ENCODE measurements at places on chromosomes 2 and 18.

DNA sequence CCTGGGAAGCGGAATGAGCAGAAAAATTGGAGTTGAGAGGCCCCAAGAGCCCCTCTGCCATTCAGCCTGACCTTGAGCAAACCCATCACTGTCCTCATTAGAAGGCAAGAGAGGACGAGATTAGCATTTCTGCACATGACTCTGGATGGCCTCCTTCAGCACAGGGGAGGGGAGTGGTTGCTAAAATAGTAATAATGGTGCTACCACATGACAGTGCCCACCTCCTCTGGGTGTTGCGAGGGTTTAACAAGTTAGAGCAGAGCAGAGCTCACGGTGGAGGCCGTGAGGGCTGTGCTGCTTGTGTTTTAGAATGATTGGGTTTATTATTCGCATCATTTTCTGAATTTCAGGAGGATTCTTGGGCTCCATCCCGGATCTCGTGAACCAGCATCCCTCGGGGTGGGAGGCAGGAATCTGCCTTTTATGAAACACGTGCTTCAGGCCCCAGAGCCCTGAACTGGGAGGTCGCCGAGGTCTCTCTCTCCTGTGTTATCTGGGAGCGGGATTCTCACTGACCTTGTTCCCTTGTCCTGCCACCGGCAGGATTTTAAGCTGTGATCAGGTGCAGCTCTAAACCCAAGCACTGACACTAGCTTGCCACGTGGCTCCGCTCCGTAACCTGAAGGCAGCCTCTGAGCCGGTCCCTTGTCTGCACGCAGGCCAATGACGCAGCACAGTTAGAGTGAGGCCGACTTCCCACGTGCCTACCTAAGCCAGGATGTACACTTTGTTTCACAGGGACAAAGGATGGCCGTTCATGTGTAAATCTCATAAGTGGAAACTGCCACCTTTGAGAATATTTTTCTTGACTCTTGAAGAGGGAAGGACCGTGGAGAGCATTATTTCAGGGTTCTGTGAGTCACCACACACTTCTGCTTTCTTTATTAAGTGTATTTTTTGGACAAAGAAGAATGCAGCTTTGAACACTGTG lies 142.3 kb downstream of the ACOXL start:
- no peak for DNase-seq

DNA sequence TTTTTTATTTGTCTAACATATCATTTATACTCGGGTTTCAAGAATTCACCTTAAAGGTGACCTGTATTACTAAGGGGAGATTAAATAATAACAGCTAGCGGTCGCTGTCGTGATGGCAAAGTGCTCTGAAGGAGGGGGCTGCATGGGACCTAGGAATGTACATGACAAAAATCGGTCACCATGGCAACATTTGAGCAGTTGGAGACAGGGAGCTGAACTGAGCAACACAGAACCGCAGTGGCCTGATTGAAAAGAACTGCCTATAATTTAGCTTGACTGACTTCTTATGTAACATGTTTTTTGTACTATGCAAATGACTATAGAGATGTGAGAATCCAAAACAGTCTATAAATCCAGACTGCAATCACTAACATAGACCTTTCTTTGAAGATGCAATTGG lies 34.3 kb upstream of the EPHA4 start:
- no peak for DNase-seq

GRCh38 chr2:232367016-232367415 lies 11.5 kb upstream of the ALPP start:
- DNase-seq, result no peak

- DNase-seq, result no peak
Observed at GRCh38 chr18:8478968-8479370, 130.3 kb upstream of the RAB12 start.

DNA sequence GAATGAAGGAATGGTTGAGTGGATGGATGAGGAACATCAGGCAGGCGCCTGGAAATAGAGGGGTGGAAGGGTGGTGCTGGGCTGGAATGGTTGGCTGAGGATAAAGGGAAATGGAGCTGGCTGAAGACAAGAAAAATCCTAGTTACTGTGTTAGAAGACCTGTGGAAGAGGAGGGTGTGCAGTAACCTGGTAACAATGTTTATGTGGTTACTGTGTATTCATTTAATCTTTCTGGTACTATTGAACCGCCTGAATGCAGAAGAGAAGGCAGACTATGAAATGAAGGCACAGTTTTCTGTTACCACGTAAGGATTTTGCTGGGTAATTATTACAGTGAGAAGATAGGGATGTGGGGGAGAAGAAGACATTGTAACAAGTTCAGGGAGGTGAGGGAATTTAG lies 110.3 kb upstream of the MGAT5 start:
- no peak for DNase-seq

DNA sequence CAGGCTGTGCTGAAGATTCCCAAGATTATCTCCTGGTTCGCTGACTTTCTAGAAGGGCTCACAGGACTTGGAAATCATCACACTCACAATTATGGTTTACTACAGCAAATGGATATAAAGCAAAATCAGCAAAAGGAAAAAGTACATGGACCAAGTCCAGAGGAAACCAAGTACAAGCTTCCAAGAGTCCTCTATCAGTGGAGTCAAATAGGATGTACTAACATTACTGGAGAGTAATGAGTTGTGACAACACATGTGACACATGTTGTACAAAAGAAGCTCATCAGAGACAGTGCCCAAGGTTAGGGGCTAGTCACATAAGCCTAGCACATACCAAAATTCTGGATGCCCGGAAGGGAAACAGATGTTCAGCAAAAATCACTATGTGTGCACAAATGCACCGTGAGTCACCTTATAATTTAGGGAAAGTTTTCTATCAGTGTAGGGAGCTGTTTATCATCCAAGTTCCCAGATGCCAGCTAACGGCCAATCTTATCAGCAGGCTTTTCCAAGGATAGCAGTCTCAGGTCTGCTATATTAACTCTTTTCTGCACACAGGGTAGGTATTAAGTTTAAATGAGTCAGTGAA lies 9.5 kb downstream of the TMEM237 start:
- no peak for DNase-seq

DNA sequence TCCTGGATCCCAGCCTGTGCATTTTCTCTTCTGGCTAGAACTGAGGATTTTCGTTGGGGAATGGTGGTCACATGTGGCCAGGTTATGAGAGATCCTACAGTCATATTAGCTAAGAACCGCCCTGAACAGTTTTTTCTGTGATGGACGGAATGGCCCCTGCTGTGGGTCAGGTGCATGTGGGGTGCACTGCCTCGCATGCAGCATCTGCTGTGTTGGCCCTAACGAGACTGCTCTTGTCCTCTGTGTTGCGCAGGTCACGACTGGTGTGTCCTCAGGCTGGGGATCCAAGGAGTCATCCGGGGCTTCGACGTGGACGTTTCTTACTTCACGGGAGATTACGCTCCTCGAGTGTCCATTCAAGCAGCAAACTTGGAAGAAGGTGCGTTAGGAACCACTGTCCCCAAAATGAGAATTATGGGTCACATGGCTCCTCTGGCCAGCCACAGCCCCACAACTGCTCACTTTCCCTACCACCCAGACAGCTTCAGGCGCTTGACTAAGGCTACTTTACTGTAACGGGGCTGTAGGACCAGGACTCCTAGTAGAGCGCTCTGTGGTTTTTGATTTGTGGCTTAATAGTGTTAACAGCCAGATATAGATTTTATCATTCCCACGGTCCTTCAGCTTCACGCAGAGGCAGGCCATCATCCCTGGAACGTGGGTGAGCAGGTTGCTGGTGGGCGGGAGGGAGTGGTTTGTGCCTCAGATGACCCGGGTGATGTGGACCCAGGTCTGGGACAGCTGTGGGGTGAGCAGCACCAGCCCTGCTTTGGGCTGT lies 21.8 kb downstream of the ALLC start:
- DNase-seq, result no peak

GRCh38 chr2:145569108-145569507 lies 1049.2 kb upstream of the ZEB2 start:
- no peak for DNase-seq

GRCh38 chr2:45736757-45737704 lies 85.6 kb downstream of the PRKCE start:
- DNase-seq, result no peak

DNA sequence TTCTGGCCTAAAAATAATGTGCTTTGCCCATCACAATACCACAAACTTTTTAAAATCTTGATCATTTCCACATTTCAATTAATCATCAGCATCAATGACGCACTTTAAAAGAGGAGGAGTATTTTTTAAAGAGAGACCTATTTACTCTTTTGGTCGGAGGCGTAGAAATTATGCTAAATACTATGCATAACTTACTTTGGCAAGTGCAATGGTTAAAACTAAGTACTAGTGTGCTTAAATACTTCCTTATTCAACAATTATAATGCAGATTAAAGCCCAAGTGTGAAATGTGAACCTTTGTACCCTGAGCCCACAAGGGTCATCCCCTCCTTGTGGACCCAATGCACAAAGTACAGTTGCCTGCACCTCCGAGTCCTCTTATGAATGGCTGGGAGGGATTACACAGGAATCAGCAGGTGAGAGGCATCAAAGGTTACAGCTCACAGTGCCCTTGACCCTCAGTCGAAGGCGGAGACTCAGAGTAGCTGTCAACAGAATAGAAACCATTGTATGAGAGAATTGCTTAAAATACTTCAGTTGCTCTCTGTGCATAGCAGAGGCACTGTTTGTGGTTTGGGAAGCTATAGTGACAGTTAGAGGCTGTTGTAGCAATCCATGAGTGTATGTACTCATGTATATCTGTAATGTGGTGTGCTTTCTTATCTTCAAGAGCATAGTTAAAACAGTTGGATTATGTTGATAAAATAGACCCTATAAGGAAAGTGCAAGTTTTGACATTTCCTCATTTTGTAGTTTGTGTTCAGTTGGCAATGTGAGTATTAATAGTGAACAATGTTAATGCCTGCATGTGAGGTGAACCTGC lies 151.7 kb upstream of the ITGA4 start:
- no peak for DNase-seq

DNA sequence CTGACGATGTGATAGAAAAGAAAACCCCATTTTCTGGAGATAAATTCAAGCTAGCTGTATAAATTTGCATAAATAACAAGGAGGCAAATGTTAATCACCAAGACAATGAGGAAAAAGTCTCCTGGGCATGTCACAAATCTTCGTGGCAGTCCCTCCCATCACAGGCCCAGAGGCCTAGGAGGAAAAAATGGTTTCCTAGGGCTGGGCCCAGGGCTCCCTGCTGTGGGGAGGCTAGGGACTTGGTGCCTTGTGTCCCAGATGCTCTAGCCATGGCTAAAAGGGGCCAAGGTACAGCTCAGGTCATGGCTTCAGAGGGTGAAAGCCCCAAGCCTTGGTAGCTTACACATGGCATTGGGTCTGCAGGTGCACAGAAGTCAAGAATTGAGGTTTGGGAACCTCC lies 134.6 kb downstream of the CABLES1 start:
- DNase-seq, result no peak

- DNase-seq, result no peak
Observed at GRCh38 chr2:213934560-213934959, 476.3 kb upstream of the VWC2L start.

DNA sequence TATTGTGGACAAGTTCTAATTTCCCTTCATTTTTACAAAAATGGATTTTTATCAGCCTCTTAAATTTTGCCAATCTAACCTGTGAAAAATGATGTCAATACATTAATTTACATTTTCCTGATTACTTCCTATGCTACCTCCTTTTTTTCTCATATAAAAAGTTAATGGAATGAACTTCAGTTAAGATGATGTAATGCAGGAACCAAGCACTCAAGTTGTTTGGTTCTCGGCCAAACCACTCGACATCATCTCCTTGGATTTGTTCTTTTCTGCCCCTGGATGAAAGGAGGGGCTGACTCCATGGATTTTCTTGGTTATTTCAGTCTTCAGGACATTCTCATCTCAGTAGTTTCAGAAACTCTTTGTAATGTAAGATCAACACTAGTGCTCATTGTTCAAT lies 253.1 kb upstream of the NXPH2 start:
- DNase-seq, result no peak

DNA sequence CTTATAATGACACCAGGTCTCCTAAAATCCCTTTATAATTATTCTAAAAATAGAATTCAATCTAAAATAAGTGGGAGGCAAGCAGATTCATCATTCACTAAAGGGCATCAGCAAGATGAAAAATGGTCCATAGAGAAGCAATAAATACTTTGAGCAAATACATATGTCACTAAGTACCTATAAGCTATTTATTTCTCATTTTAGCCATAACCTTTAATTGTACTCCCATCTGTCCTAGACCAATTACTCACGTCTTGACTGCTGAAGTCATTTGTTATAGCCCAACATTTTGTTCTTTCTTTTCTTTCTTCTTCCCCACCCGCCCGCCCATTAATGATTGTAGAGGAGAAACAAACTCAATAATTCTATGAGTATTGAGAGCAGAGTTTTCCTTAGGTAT lies 105.7 kb downstream of the MAP2 start:
- DNase-seq, result no peak

DNA sequence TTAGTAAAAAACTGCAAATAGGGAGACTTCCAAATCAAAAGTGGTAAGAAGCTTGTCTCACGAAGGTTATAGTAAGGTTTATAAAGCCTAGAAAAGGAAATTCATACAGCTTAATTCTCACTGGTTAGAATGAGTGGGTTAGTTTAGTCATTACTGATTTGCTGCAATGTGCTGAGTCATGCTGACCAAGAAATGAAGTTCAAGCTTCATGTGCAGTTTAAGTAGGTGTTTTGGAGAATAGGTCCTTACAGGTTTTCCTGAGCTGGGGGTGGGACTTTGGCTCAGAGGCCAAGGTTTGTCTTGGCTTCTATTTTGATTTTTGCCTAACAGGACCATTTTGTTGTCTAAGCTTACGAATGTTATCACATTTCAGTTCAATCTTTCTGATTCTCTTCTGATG lies 15.1 kb downstream of the CLIP4 start:
- DNase-seq, result no peak

DNA sequence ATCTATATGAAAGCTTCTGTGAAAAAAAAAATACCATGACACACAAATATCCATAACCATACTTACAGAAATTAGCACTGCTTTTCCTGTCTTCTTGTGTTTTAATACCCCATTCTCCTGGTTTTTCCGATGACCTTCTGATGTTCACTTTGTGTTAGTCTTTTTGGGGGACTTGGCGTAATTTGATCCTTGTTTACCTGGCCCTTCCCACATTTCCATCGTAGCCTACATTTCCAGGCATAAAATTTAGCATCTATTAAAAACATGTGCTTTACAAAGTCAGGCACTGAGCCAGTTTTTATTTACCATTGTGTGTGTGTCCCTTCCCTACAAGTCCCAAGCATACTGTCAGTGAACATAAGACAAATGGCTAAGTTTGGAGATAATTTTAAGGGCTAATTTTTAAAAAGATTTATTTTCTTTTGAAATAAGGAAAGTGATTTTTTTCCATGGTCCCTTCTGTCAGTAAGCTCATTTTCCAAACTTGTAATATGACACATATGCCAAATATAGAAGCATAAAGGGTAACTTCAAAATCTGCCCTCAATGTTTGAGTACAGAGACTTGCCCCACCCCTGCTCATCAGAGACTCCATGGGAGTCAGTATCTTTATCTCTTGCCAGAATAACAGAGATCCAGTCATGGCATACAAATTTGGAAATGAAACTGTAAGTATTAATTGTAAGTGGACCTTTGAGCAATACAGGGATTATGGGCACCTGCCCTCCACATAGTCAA lies 27.3 kb downstream of the SESTD1 start:
- DNase-seq, result no peak

GRCh38 chr2:102704531-102704930 lies 57.3 kb upstream of the TMEM182 start:
- no peak for DNase-seq

- DNase-seq, result no peak
Observed at GRCh38 chr2:42125841-42126594, 43.1 kb upstream of the EML4 start.
